ENCODE measurements at places on chromosomes 5 and 9.

- no peak for DNase-seq
Observed at GRCh38 chr5:133403741-133404364, 208.5 kb downstream of the FSTL4 start.

GRCh38 chr9:8351436-8351835 is 551.9 kb upstream of the DMAC1 start:
- no peak for DNase-seq

DNA sequence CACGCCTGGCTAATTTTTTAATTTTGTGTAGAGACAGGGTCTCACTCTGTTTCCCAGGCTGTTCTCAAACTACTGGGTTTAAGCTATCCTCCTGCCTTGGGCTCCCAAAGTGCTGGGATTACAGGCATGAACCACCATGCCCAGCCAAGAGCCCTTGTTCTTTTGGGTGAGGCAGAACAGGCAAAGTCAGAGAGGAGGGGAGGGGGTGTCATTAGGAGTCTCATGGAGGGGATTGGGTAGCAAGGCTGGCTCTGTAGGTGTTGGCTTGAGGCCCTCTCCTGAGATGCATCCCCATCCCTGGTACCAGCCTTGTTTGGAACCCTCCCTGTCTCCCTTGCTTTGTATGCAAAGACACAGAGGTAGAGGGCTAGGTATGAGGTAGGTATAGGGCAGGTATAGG is 24.1 kb downstream of the GSN start:
- no peak for DNase-seq

- no peak for DNase-seq
Observed at GRCh38 chr9:14273696-14274121, 40.2 kb downstream of the NFIB start.

DNA sequence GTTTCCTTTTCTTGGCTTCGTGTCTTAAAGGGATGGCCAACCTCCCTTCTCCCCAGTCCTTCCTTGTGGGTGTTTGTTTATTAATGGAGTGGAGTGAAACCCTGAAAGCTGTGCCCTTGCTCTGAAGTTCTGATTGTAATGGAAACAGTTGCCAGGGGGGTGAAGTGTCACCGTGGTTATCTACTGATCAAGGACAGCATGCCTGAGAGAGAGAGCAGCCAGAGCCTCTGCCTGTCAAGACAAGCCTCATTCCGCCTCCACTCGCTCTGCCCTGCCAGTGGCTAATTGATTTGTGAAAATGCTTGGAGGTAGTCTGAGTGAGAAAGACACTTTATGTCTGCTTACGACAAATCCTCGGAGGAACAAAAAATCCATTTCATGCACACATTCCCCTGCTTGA is 143.7 kb upstream of the SLC30A5 start:
- no peak for DNase-seq

GRCh38 chr5:10125116-10125515 is 124.6 kb downstream of the ATPSCKMT start:
- no peak for DNase-seq

DNA sequence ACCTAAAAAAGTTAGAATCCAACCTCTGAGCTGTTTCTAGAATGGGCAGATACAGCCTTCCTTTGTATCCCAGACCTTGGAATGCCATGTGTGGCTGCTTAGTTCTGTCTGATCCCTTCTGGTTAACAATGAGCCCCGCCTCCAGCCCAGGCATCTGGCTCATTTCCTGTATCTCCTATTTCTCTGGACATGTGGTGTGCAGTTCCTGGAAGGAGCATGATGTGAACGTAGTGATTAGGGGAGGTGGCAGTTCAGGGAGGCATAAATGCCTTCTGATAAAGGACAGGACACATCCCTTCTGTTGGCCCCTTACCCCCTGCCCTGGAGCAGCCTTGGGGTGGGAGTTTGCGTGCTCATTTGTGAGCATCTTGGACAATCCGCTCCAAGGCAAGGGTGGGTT is 243.0 kb downstream of the ZSWIM6 start:
- no peak for DNase-seq

All from activated T-helper 1 cell treated with anti-CD3 and anti-CD28 coated beads, Interleukin-12 subunit alpha, Interleukin-12 subunit beta, Interleukin-2, Interleukin-4 antibody, amounts not matched to agents 30 ng/mL and 10 ng/mL and 1 ng/mL, durations not matched to agents 14 hours and 24 hours and 36 hours (primary cell).